ENCODE measurements at places on chromosomes 2 and 18.

DNA sequence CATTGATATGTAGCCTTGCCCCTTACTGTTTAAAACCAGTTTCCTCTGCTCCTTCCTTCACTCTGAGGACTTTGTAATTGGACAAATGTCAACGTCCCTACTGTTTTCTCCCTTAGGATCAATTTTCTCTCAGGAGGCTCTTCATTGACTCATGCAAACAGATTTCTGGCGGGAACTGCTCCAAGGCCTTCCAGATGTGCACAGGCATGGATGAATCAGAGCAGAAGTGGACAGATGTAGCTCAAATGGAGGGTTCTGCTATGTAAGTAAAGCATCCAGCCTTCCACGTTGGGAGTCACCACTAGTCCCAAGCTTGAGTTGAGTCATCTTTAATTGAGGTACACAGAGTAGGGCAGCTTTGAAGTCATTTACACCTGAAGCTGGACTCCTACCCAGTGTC is 34.1 kb upstream of the ZDBF2 start:
- no peak for DNase-seq

GRCh38 chr2:17517481-17518211 is 594 bp downstream of the RAD51AP2 start:
- no peak for DNase-seq

GRCh38 chr18:10458691-10459090 is 4.3 kb downstream of the APCDD1 start:
- DNase-seq, result no peak

- DNase-seq, result no peak
Observed at GRCh38 chr2:17780546-17780945, 26.6 kb downstream of the GEN1 start.

GRCh38 chr2:154097833-154098398 is 226.2 kb downstream of the GALNT13 start:
- no peak for DNase-seq

DNA sequence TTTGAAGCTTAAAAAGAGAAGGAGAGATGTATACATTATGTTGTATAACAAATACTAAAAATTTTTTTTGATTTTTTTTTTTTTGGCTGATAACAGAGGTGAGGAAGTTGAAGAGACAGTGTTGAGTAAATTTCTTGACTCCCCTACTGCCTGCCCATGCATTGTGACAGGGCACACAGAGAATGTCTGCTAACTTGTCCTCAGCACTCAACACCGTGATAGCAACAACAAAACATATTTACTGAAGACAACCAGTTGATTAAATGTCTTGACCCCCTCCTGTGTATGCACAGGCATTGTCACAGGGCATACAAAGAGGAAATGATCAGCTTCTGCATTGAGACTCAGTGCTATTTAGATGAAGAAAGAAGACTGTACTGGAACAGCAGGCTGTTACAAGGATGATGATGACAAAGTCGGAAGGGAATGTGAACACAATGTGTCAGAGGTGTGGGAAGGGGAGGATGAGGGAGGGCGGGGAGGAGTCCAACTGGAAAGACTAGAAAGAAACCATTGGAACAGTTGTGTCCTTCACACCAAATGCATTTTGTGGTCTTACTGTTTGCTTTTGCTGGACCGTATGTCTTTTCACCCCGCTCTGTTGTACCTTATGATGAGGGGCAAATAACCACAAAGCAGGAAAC is 89.5 kb downstream of the CERS6 start:
- no peak for DNase-seq

DNA sequence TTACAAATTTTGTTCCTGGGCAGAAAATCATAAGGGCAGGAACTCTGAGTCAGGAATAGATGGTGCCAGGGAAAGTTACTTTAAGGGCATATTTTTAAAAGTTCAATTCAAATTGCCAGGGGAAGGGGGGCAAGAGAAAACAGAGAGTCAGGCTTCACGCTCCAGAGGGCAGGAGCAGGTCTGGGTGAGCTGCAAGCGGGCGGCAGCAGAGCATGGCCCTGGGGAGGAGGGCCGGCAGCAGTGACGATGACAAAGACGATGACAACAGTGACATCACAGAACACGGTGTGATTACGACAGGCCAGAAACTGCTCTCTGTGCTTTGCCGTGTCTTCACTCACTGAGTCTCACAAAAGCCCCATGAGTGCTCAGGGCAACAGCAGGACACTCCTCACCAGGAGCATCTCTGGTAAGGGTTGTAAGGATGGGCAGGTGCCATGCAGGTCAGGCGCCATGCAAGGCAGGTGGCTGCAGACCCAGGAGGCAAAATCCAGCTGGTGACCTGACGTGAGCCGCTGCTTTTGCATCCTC is 23.3 kb downstream of the CHST10 start:
- DNase-seq, result no peak

DNA sequence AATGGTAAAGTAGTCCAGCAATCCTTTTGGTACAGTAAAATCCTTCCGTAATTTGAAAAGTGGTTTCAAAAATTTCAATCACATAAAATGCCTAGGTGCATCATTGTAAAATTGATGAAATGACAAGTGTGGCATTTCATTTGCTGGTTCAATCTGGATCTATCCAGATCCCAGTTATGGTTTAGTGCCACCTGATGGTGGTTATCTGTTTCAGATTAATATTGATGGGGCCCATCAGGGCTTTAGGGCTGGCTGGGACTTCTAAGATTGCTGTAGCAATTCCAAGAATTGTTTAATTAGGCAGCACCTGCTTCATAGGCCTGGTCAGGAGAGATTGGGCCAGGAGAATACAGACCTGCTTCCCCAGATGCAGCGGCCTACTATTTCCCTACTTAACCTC is 55.5 kb upstream of the PIK3C3 start:
- DNase-seq, result no peak

DNA sequence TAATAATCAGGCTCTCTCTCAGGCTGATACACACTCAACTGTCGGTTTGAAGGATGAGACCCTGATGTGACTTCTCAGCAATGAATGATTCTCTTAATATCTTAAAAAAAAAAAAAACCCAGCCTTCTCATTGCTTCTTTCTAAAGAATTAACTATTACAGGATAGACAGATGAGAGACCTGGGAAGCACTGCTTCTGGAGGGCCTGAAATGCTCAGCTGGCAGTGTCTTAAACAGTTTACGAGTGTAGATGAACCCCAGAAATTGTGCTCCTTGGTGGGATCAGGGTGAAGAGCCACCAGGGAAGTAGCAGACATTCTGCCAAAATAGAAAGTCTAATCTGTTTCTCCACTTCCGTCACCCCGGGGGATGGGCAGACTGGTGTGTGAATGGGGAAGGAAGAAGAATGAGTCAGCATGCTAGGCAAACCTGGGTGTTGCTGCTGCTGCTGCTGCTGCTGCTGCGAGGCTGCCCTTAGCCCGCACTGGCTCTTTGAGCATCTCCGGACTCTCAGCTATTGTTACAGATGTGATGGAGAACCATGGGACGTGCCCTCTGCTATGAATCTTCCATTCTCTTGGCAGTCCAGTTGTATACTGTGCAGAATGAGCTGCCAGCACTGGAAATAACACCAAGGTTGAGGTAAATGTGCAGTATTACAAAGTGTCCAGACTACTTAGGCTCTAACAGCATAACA is 158.4 kb downstream of the SETBP1 start:
- DNase-seq, result peak; percentile 45

GRCh38 chr2:75787532-75788132 is 76.9 kb upstream of the GCFC2 start:
- DNase-seq, result no peak

DNA sequence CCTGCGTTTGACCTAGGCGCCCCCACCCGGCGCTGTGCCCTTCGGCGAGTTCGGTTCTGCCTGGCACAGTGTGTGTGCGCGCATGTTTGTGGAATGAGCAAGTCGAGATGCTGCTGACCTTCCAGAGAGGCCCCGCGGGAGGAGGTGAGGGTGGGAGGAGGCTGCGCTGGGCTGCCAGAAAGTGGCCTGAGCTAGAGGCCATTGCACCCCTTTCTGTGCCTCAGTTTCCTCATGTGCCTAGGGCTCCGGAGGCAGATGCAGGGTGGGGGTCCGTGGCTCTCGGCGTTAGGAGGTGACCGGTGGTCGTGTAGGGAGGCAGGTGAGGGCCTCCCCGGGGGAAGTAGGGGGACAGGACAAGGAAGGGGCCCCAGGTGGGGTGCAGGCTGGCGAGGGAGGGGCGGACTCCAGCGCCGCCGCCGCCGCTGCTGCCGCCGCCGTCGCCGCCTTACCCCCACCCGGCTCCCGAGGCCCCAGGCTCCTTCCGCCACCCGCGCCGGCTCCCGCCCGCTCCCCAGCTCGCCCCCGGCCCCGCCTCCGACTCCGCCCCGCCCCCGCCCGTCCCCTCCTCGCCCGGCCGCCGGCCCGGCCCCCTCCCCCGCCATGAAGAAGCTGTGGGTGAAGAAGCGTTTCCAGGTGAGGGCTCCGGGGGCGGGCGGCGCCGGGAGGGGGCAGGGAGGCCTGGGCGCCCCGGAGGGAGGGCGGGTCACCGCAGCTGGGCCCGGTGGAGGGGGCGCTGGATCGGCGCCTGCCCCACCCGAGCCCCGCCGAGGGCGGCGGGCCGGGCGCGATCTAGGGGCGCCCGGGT is 7.0 kb downstream of the SPEG start:
- peak; percentile 4 for DNase-seq

- DNase-seq, result no peak
Observed at GRCh38 chr2:64605991-64606478, 47.7 kb downstream of the SERTAD2 start.

- no peak for DNase-seq
Observed at GRCh38 chr2:237306083-237306786, 107.7 kb downstream of the COL6A3 start.

DNA sequence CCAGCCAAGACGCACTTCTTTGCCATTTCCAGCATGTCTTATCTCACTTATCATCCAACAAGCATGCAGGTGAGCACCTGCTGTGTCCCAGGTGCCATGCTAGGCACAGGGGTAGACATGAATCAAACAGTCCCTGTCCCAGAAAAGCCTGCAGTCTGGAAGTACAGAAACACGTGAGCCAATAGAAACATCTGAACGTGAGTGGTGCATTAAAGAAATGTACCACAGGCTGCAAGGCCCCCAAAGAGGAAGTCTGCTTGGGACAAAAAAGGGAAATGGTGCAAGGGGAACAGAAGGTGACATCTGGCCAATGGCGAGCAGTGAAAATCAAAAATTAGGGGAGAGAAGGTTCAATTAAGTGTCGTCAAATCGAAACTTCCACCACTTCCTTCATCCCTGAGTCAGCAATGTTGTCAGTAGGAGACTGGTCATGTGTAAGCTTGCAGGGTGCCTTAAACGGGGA is 17.6 kb upstream of the TMEM247 start:
- DNase-seq, result no peak

GRCh38 chr2:97765933-97766332 is 52.6 kb downstream of the ZAP70 start:
- DNase-seq, result no peak

GRCh38 chr2:183678908-183679307 is 554.7 kb downstream of the NUP35 start:
- DNase-seq, result no peak

DNA sequence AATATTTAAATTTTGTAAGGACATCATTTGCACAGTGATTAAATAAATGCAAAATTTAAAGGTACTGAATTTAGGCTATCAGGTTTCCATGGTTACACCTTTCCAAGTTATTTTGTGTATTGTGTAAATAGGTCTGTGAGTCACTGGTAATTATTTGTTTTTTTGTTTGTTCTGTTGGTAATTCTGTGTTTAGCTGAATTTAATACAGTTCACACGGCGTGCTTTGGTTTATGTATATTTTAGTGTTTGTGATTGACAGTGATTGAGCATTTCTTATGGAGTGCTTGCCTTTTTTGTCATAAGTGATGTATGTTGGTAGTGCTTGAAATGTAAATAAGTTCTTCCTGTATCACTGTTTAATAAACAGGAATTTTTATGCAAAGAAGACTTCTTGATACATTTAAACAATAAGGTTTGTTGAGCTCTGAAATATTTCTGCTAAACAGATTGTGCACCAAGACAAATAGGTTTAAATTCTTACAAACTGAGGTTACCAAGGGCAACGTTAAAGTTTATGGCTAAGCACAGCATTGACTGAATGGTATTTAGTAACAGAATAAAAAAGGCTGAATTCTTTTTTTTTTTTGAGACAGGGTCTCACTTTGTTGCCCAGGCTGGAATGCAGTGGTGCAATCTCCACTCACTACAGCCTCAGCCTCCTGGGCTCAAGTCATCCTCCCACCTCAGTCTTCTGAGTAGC is 38.3 kb upstream of the DLX1 start:
- no peak for DNase-seq

DNA sequence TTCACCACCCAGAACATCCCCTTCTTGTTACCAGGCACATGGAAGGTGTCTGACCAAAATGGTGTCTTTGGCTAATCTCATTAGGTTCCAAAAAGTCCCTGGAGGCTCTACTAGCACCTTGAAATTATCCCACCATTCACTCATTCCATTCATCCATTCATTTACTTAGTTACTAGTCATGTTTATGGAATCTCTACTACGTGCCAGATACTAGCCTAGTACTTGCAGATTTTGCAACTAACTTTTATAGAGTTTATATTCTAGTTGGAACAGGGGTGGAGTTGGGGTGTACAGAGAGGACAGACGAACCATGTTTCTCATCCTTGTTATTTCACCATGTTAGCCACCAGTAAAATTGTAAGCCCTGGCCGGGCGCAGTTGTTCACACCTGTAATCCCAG is 4.0 kb upstream of the NOP58 start:
- DNase-seq, result no peak

DNA sequence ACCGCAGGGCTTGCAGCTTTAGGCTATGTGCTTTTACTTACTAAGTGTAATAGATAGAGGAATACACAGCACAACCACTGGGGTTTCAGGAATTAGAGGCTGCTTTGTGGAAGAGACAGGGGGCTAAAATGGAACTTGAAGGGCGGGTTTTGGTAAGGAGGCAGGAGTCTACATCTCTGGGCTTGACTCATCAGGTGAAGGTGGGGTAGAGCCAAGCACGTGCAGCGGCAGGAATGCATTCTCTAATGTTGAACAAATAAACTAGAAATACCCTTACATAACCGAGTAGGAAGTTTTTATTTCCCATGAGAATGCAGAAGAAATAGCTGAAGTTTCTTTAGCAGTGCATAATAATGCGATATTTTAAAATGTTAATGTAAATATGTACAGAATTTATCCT is 673.8 kb upstream of the SALL3 start:
- no peak for DNase-seq

DNA sequence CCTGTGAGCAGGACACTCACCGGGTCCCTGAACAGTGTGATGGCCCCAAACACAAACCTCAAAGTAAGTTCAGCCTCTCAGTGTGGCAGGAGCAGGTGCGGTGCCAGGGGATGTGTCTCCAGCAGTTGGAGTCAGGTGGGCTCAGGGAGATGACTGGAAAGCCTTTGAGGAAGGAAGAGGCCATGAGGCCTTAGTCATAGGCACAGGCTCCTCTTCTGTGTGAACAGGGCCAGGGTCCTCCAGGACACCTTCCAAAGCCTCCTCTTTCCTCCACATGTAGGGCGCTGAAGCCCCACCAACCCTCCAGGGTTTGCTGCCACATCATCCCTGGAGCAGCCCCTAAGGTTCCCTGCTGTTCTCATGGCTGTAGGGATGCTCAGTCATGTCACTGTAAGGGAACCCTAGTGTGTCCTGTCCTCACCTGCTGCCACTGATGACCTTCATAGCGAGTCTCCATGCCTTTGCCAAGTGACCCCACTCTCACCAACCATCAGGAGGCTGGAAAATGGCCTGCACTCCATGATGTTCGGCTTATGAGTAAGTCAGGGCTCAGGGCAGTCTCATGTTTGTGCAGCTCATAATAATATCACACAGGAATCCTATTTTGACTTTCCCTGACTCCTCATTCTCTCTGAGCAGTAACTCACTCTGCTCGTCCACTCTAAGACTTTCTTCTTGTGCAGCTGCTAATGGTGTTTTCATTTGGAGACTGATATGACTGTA is 1152.9 kb downstream of the RPIA start:
- DNase-seq, result no peak

GRCh38 chr2:158724803-158725381 is 70.2 kb upstream of the DAPL1 start:
- DNase-seq, result no peak

All from stimulated activated CD4-positive, alpha-beta T cell treated with anti-CD3 and anti-CD28 coated beads, TNF-alpha, amount 100 ng/mL, for 1 hour (primary cell).